ENCODE measurements at places on chromosomes 1 and 21. TPM values are rescaled to one million over a fixed set of nuclear protein-coding genes. Genes with fewer than 3 reads are reported as not detected.

- no peak for DNase-seq
- H3K27ac ChIP-seq: no peak overlapping the region
- H3K4me3 ChIP-seq: no peak overlapping the region
- no peaks in the 10 kb centered on the region for H3K27me3 ChIP-seq
Measured at GRCh38 chr1:228842094-228842775, 107.0 kb downstream of the RHOU start.

ZNF326 gene
- total RNA-seq: 18.1 TPM

HS2ST1 gene
- total RNA-seq: 20.9 TPM

DNA sequence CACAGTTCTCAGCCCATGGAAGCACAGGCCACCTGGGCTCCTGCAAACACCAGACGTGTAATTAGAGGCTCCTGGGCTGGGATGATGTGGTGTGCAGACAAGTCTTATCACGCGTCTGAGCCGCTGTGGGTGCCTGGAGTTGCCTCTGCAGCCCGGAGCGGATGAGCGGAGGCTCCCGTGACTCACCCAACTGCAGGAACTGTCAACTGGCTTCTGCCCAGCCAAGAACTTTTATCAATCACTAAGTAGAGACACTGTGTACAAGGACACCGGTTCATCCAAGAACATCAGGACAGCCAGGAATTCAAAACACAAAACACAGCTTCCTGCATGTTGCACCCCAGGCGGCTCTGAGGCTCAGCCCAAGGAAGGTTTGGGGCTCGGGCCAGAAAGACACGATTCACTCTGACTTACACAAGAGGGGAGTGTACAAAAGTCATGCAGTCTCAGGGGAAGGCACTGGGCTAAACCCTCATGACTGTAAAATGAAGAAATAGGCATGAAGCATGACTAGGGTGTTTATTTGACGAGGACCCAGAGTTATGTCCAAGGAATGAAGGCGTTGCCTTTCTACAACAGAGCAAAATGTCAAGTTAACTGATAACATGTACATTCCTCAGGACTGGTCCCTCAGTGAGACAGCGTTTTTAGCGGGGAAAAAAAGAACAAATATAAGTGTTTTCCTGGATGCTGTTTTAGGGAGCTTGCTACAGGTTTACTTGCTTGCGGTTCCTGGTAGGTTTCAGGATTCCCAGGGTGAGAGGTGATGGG, 21.1 kb downstream of the ERRFI1 start:
- no peaks in the 10 kb centered on the region for H3K4me1 ChIP-seq
- no peak for DNase-seq
- no peaks in the 10 kb centered on the region for H3K27me3 ChIP-seq
- H3K27ac ChIP-seq: no peak overlapping the region
- H3K4me3 ChIP-seq: no peak overlapping the region

DNA sequence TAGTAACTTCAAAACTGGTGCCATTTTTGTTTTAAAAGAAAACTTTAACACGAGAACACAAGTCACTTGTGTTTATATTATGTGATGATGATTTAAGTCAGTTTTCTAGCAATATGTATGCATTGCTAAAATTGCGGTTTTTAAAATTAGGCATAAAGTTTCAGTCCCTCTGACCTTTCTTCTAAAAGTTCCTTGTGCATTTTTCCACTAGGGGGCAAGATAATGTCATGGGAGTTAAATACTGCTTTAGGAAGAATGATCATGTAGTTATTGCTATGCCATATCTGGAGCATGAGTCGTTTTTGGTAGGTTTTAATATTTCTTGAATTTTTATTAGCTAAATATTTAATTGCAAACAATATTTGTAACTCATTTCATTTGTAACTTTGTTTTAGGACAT, 10.7 kb downstream of the CDC7 start:
- no peak overlapping the region for H3K27ac ChIP-seq
- H3K36me3 ChIP-seq: peaks cover 48% of the 10 kb centered on the region
- H3K27me3 ChIP-seq: no peaks in the 10 kb centered on the region
- DNase-seq: no peak

ALX3 gene
- not detected for total RNA-seq

DNA sequence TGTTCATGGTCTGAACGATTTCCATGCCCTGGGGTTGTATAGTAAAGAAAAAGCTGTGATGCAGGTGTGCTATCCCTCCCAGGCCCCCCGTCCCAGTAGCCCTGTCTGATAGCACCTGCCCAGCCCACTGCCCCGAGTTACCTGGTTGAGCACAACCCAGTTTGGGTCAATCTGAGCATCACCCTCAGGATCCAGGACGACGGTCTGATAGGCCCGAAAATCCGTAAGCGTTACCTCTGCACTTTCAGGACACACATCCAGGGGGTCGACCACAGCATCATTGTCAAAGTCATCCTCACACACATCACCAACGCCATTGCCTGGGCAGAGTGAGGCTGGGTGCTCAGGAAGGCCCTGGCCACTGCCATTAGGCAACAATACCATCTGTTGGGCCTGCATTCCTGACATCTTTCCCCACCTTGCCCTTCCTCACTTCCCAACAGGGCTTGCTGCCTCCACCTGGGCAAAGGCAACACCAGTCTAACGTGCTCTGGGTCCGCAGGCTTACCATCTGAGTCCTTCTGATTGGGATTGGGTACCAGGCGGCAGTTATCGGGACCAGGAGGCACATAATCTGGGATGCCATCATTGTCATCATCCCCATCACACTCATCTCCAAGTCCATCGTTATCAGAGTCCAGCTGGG, 9.7 kb downstream of the THBS3 start:
- peaks cover 29% of the 10 kb centered on the region for H3K4me1 ChIP-seq
- DNase-seq: no peak
- no peaks in the 10 kb centered on the region for H3K27me3 ChIP-seq
- no peak overlapping the region for H3K27ac ChIP-seq
- no peak overlapping the region for H3K4me3 ChIP-seq

Data from activated CD8-positive, alpha-beta T cell treated with anti-CD3 and anti-CD28 coated beads, Interleukin-2, amount 10 ng/mL, durations not matched to agents 7 days and 5 days (primary cell).